ENCODE measurements at places on chromosomes 1 and 21. TPM values are rescaled to one million over a fixed set of nuclear protein-coding genes. Genes with fewer than 3 reads are reported as not detected.

- H3K27ac ChIP-seq, result no peak overlapping the region
- H3K36me3 ChIP-seq, result no peaks in the 10 kb centered on the region
- no peak for DNase-seq
- H3K4me1 ChIP-seq, result no peaks in the 10 kb centered on the region
- H3K27me3 ChIP-seq, result no peaks in the 10 kb centered on the region
Measured at GRCh38 chr1:69191335-69191734, 376.4 kb upstream of the LRRC7 start.

DNA sequence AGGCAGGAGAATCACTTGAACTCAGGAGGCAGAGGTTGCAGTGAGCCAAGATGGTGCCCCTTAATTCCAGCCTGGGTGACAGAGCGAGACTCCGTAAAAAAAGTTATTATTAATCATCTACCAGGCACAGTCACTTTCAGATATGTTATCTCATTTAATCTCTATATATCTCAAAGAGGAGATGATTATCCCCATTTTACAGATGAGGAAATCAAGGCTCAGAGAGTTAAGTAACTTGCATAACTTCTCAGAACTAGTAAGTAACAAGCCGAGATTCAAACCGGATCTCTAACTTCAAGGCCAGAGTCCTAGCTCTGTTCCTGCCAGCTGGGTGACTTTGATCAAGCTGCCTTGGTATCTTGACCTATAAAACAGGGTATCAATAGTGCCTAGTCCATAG is 17.5 kb downstream of the DIO1 start:
- no peaks in the 10 kb centered on the region for H3K36me3 ChIP-seq
- H3K27ac ChIP-seq, result no peak overlapping the region
- no peak for DNase-seq
- H3K4me3 ChIP-seq, result no peak overlapping the region
- no peaks in the 10 kb centered on the region for H3K4me1 ChIP-seq

GRCh38 chr1:199843861-199844260 is 183.6 kb upstream of the NR5A2 start:
- no peaks in the 10 kb centered on the region for H3K36me3 ChIP-seq
- no peaks in the 10 kb centered on the region for H3K4me1 ChIP-seq
- no peak overlapping the region for H3K4me3 ChIP-seq

Gene SERTAD4
- 8.8 TPM for total RNA-seq

GRCh38 chr1:9443913-9444445 is 95.3 kb upstream of the SLC25A33 start:
- H3K36me3 ChIP-seq, result no peaks in the 10 kb centered on the region
- H3K27ac ChIP-seq, result peak overlapping the region; percentile 66
- H3K4me3 ChIP-seq, result no peak overlapping the region
- DNase-seq, result no peak
- H3K4me1 ChIP-seq, result peaks cover 11% of the 10 kb centered on the region
- H3K27me3 ChIP-seq, result no peaks in the 10 kb centered on the region

DNA sequence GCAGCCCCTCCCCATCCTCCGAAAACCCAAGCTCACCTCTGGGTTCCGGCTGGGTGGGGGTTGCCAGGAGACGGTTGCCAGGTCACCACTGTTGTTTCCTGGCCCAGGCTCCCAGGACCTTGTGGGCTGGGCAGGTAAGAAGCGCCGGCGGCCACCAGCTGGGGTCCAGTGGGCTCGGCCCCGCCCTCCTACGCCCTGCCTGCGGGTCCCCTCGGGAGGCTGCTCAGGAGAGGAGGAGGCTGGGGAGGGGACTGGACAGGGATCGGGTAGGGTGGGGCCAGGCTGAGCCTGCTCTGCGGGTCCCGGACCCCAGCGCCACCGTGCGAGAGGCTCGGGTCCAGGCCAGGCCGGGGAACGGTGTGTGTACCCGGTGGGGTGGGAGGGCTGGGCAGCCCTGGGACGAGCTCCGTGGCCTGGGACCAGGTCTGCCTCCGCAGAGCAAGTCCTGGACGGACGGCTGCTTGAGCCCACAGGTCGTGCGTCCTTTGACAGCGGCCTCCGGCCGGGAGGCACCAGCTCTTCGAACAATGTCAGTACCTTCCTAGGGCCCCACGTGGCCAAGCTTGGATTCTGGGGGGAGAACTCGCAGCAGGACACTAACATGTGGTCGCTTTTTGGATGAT is at the start of gene TTLL10:
Gene TTLL10 (plus strand): TSS at position 88 of the 623 bp plus-strand sequence. CDS start 5,336 bp downstream, outside the sequence.
- H3K27ac ChIP-seq, result no peak within 1 kb of the TSS
- no peak within 1 kb of the TSS for H3K4me3 ChIP-seq
- no peak for DNase-seq
- no peaks in the 10 kb centered on the region for H3K36me3 ChIP-seq
